ENCODE measurements at places on chromosomes 2 and 18.

- no peak for DNase-seq
Observed at GRCh38 chr18:47531717-47532116, 280.3 kb upstream of the SKOR2 start.

- peak; percentile 78 for DNase-seq
Observed at GRCh38 chr2:105712981-105713596, 31.6 kb upstream of the NCK2 start.

GRCh38 chr2:176004934-176005333 is 2.9 kb upstream of the LNPK start:
- DNase-seq: no peak

DNA sequence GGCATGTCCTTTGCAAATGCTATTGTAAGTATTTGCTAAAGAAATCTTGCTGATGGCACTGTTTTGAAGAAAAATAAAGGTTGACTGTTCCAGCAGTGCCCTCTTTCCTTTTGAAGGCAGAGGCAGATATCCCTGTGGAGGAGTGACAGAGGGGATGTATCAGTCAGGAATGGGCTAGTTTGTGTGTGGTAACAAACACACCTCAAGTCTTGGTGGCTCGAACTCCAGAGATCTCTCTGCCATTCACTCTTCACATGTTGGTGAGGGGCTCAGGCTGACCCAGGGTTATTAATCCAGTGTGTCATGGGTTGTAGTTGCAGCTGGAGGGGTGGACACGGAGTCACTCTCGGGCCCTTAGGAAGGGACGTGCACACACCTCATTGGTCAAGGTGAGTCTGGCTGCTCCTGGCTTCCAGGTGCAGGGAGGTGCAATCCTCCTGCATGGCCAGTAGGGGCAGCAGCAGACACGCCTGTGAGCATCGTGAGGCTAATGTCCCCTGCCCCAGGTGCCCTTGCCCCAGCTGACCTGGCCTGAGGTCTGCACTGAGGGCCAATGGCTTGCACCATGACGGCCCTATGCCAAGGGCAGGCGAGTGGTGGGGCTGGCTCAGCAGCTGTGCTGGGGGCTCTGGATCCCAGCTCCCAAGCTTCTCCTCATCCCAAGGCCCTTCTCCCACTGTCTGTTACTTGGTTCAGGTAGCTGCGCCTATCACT is 146.5 kb downstream of the ASB1 start:
- no peak for DNase-seq

- no peak for DNase-seq
Observed at GRCh38 chr2:112791693-112792230, 7.5 kb upstream of the IL1A start.

DNA sequence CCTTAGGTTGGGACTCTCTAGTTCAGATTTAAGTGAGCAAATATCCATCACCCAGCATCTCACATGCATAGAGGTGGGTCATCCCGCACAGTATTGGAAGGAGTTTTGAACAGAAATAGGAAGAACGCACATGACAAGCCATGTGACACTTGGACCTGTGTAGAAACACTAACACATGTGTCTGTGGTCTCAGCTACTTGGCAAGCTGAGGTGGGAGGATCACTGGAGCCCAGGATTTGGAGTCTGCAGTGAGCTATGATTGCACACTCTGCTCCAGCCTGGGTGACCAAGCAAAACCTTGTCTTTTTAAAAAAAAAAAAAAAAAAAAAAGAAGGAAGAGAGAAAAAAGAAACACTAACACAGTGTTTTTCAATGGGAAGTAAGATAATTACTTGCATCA is 5.4 kb upstream of the MTCL1 start:
- DNase-seq: no peak

DNA sequence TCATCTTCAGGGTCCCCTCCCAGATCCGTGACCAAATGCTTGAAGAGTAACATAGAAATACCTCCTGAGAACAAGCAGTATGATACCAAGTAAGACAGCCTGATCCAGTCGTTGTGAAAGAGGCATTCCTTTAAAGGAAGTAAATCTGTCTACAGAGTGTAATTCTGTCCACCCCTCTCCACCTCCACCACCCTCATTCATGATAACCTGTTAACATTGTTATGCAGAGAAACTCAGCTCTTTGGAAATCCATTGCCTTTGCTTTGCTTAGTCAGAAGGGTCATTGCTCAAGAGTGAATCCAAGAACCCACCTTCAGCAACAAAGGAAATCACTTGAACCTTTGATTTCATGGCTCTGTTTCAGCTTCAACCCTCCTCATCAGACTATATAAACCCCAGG is 155.6 kb downstream of the CYP26B1 start:
- no peak for DNase-seq

DNA sequence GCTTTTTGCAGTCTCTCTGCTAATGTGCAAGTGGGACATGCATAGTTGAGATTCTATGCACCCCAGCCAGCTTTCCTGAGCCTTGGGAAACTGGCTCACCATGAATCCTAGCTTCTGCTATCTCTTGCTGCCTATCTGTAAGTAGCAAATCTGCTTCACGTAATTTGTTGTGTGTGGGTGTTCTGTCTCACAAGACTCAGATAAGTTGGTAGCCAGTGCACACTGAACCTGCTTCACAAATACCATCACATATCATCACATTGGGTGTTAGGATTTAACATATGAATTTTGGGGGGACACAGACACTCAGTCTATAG is 13.9 kb upstream of the VRK2 start:
- DNase-seq: no peak

DNA sequence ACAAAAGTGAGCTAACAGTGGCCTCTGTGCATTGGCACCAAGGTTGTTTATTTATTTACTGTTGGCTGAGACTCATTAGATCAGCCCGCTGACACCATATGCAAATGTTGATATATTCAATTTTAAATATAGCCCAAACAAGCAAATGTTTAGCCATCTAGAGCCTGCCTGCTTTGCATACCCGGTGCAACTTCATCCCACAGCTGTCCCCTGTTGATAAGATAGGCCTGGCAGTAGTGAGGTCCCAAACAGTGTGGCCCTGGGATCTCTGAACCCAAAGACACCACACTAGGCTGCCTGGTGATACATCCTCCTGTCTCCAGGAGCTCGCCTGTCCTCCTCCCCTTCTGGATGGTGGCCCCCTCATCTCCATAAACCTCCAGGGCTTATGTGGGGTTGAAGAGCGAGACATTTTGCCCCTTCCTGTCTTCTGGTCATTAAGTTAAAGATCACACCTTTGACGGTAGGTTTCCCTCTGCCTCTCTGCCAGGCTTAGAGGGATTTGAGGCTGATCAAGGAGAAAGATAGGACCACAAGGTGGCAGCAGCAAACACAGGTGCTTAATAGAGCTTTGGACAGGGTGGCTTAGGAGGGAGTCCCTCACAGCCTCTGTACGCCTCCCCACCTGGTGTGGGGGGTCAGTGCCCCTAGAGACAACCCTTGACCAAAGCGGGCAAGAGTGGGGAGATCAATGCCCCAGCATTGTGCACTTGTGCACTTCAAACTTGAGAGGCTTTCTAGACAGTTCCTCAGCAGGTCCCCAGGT is 23.7 kb upstream of the MYO5B start:
- no peak for DNase-seq

- peak; percentile 97 for DNase-seq
Observed at GRCh38 chr18:41940506-41941215, 14.4 kb upstream of the PIK3C3 start.

- no peak for DNase-seq
Observed at GRCh38 chr18:35693829-35694228, 112.3 kb downstream of the GALNT1 start.

DNA sequence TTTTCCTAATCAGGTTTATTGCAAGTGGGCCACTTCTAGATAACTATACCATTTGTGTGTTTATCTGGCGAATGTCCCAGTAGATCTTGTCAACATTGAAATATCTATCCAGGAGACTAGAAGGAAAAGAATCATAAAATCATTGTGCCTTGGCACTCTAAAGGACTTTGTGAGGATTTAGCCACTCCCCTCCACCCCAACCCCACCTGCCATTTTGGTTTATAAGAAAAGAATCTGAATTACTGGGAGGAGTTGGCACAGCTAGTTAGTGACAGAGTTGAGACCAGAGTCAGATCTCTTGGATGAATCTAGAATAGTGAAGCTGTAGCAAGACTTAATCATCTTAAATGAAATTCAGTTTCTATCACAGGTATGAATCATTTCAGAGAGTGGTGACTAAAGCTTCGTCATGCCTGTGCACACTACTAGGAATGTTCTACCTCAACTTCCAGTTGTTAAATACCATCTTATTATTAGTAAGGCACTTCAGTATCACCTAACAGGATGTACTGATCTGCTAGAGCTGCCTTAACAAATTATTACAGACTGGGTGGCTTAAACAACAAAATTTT is 212.7 kb upstream of the SLC14A2 start:
- DNase-seq: peak; percentile 11

DNA sequence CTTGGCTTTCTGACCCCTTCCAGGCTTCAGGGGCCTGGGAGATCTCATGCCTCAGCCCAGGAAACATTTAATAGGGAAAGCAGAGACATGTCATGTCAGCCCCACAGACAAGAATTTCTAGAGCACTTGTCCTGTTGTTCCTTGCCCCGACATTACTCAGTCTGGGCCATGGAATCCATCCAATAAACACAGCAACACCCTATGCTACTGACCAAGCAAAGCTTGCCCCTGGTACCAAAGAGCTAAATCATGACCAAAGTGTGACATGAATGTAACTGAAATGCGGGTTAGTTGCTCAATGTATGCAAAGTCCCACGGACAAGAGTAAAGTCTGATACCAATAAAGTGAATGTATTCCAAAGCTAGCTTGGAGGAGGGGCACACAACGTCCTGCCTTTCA is 35.1 kb downstream of the EHD3 start:
- no peak for DNase-seq

DNA sequence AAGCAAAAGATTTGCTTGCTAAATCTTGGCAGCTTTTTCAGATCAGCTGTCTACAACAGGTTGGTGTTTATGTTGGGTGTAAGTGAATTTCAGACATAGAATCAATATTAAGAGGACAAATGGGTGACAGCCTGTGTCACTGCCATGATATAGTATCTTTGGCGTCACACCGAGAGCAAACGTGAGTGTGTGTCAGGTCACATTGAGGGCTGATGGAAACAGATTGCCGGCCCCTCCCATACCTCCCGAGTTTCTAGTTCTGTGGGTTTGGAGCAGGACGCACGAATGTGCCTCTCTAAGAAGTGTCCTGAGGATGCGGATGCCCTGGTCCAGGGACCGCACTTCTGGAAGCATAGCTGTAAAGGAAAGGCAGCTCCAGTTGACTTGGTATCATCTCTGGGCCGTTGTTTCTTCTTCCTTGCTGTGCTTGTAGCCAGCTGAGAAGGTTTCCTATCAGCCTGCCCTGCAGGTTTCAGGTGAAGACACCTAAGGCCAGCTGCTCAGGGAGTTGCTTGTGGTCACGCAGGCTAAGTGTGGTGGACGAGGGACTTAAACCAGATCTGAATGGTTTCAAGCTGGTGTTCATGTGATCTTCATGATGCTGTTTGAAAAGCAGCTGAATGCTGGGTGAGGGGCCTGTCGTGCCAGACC is 6.4 kb downstream of the AGAP1 start:
- no peak for DNase-seq

GRCh38 chr18:5851998-5852397 is 43.3 kb downstream of the TMEM200C start:
- no peak for DNase-seq

Data from HCEC 1CT (cell line).